ENCODE measurements at places on chromosomes 2 and 18. TPM values are rescaled to one million over a fixed set of nuclear protein-coding genes. Genes with fewer than 3 reads are reported as not detected.

The EPG5 gene
- total RNA-seq = 99.6 TPM

The POMC gene
- 6.0 TPM for total RNA-seq

The RAB31 gene
- total RNA-seq = 5.3 TPM

The COL6A3 gene
- 0.10 TPM for total RNA-seq

GRCh38 chr2:233408366-233409285, 54.3 kb downstream of the DGKD start:
- peak; percentile 42 for DNase-seq

GRCh38 chr2:237735798-237736197, 62.8 kb upstream of the RBM44 start:
- no peak for DNase-seq

DNA sequence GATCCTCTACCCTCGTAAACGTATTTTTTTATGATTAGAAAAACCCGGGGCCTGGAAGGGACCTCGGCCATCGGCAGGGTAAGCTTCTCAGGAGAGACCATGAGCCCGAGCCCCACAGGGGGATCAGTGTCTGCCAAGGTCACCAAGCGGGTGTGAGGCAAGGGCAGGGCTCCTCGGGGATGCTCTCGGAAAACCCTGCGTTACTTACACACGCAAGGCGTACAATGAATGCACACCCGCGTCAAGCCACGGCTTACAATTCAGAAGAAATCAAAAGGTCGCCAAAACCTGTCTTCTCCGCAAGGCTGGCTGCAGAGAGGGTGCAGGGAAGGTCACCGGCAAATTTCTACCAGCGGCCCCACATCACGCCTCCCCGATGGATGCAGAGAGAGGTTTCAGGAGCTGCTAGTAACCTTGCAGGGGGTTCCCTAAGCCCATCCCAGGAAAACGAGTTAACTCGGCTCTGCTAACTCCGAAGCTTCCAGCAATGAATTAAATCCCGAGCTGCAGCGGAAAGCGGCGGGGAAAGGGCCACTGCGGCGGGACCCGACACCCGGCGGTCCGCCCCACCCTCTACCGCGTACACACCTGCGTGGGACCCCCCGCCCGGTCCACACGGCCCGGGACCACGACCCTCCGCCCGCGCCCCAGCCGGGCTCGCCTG, 638 bp downstream of the ST3GAL5 start:
- DNase-seq = peak; percentile 69

Data from natural killer cell (primary cell).